Eye (tissue), 1 donor: ENCODE measurements at places on chromosomes 3 and 15.
A peak's percentile ranks its signal among the peaks of the same experiment; 100 is the strongest.

DNA sequence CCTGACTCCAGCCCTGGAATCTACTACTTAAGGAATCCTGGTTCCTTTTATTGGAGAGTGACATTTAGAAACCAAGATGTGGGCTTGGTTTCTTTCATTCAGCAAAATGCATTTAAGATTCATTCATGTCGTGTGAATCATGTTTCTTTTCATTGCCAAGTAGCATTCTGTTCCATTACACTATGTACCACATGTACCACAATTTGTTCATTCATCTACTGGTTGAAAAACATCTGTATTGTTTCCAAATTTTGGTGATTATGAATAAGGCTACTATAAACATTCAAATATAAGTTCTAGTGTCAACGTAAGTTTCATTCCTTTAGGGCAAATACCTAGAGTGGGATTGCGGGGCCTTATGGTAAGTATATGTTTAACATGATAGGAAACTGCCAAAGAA lies 264.2 kb downstream of the VPS13C start:
- no peak for DNase-seq

DNA sequence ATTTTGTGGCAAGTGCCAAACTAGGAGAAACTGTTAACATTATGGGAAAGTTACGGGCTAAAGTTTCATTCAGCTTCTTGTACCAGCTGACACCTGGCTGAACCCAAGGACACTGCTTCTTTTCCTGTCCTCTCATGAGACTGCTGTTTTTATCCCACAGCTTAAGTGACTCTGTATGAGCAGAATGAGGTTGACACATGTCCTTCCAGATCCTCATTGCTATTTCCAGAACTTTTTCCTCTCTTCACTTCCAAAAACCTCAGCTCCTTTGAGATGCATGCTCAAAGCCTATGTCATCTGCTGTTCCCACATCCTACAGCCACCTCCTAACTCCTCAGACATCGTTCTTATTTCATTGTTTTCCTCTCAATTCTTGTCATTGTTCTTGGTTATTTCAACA lies 183.6 kb downstream of the DCLK3 start:
- DNase-seq, result no peak

DNA sequence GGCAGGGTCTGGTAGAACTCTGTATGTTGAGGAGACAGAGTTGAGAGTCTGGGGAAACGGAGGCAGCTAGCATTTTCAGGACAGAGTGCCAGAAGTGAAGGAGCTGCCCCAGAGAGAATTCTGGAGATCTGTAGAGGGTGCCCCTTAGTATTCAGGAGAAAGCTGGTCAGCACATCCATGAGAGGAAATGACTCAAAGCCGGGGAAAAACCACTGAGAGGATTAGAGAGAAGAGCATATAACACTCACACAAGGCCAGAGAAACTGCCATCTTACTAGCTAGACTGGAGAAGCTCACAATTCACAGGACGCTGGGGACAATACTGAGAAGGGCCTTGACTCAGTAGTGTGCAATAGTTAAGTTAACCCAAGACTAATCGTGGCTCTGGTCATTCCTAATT lies 75.7 kb upstream of the DPPA4 start:
- DNase-seq, result no peak

DNA sequence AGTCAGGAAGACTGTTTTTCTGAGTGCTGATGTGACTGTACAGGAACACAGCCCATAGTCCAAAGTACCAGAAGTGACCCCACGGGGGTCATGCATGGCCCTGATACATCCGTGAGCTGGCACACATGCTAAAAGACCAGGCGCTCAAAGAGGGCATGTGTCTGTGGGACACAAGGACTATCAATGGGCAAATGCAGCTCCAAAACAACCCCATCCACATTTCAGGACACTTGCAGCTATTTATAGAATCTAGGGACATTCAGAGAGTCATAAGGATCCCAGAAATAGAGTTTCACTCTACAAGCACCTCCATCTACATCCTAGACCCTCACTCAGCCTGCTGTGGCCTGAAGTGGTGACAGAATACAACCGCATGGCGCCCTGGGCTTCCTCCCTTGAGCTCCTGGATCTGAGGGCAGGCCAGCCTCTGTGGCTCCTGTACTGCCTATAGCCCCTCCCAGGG lies 17.0 kb downstream of the SLC25A20 start:
- no peak for DNase-seq

GRCh38 chr3:145857956-145858355 lies 303.0 kb downstream of the PLOD2 start:
- DNase-seq, result no peak

DNA sequence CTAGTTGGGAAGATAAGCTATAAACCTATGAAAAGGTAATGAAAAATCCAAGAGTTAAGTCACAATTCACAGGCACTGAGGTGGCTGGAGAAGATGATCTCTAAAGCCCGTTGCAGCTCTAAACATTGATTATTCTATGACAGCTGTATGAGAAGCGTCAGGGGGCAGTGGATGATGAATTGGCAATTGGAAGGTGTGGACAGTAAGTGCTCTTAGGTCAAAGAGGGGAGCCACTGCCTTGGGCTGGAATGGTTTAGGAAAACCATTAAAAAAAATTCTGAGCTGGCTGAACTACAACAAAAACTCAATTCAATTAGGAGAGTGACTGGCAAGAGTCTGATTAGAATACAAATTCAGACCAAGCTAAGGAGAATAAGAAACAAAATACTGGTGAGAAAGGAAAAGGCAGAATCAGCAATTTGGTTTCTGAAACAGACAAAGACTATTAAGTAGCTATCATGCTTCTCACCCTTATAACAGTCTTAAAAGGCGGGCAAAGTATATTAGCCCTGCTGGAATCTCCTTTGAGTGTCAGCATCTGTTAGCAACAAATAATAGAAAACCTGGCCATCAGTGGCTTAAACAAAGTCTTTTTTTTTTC lies 8.8 kb upstream of the NMD3 start:
- DNase-seq, result peak; percentile 43

DNA sequence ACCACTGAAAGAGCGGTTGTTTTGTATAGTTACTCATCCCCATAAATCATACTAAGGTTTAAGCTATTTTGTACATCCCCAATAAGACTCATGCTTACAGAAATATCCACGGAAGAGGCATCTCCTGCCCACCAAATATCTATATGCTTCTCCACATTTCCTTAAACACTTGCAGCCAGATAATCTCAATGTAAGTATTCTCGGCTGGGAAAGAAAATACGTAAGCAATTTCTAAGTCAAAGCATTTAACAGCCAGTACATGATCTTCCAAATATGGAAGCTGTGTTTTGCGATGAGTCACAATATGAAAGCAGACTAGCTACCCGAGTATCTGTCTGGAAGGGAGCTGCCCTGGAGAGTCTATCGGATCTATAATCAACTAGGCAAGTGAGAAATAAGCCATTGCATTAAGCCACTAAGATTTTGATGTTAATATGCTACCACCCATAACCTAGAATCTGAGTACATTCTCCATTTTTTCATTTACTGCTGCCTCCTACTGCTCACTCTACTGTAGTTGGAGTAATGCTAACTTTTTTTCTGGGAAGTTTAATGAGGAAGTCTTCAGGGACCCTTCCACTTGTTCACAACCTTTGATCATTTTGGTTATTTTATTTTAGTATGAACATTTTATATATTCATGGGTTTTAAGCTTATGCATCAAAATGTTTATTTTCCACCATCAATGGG lies 26.9 kb upstream of the ZMAT3 start:
- DNase-seq, result no peak

DNA sequence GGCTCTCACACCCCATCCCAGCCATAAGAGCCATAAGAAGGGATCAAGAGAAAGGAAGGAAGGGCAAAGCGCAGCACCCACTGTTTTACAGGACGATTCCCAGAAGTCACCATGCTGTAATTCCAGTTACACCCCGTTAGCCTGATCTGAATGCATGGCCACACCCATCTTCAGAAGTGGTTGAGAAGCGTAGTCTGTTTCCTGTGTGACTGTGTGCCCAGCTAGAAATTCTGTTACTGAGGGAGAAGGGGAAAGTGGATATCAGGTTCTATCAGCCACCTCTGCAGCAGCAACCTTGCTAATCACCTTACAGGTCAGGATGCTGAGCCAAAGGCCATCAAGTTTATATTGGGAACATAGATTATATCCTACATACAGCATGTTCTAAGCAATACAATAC lies 260.0 kb downstream of the ABHD5 start:
- DNase-seq, result no peak

DNA sequence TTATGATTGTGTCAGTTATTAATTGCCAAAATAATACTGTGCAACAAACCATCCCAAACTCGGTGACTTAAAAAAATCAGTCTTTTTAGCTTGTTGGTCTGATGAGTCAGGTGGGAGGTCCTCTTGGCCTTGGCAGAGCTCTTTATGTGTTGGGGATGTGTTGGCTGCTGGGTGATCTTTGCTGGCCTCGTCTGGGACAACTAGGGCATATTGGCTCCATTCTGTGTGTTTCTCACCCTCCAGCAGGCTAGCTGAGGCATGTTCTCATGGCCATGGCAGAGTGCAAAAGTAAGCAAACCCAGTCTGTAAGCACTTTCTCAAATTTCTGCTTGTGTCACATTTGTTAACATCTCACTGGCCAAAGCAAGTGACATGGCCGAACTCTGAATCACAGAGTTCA lies 251.6 kb downstream of the RPLP1 start:
- no peak for DNase-seq

- DNase-seq, result no peak
Measured at GRCh38 chr15:27490867-27491595, 520.0 kb downstream of the GABRG3 start.

DNA sequence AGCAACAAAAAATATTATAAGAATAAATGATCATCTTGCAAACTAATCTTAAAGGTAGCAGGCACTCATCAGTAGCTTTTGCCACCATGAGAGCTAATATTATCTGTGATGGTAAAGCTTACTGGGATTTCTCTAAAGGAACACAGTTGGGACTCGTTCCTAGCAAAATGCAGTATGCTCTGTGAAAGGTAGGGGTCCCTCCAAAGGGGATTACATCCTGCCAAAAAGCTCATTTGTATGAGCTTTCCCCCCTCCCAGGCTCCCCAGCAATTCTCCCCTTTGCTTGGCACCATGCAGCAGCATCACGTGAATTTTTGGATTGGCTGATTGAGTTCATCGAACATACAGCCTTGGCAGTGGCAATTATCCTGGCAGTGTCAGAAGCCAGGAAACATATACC lies 361.0 kb upstream of the PLSCR5 start:
- no peak for DNase-seq

DNA sequence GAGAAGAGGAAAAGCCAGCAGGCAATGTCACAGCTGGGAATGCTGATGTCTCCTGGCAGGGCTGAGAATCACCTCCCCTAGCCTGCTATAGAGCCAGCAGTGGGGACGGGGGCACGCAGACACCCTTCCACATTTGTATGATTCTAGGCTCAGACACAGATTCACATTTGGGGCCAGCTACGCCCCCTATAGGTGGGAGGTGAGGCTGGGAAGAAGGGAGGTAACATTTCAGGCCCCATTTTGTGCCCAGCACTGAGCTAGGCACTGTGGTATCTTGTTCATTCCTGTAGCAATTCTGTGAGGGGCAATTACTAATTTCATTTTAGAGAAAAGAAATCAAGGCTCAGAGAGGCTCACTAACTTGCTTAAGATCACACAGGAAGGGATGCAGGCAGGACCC lies 15.9 kb upstream of the ACAD9 start:
- DNase-seq, result no peak

DNA sequence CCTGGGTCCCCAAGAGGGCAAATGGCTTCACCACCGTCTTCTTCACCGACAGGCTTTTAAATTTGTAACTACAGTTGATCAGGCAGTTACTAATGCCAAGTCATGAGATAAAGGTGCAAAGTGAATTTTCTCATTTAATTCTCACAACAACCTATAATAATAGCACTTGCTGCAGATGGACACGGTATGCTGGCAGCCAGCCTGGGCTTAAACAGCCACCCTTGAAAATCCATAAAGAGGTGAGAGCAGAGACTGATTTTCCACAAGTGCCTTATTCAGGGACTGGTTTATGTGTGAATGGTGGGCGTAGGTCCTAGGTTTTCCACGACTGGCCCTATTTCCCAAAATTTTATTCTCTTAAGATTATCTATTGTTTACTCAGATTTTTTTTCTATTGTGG lies 117.8 kb downstream of the RAB11A start:
- no peak for DNase-seq

GRCh38 chr3:79906106-79906505 lies 138.3 kb upstream of the ROBO1 start:
- DNase-seq, result no peak

DNA sequence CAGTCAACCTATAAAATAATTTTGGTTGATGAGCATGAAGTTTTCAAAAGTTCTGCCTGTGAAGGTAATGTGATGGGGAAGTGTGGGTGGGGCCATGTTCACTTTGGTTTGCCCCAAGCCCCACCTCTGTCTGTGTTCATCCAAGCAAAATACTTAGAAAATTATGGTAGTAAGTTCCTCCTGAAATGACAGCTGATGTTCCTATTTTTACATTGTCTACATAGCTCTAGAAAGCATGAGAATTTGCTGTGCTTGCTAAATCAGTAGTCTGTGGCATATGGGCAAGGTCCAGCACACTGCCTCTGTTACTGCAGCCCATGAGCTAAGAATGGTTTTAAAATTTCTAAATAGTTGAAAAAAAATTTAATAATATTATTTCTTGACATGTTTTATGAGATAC lies 21.9 kb upstream of the CP start:
- DNase-seq, result no peak

DNA sequence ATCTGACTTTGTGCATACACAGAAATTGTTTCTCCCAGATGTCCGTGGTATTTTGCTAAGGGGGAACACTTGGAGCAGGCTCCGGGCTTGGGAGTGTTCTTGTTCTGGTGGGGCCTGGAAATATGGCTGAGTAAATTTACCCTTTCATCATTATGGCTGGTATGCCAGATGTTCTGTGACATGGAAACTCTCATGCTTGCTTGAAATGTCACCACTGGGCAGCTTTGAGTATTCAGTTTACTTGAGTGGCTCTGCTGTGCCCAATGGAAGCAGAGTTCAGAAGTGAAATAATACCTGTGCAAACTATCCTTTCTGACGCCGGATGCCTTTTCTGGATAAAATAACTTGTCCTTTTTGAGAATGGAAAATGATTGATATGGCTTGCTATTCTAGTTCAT lies 283.6 kb upstream of the TPM1 start:
- no peak for DNase-seq

DNA sequence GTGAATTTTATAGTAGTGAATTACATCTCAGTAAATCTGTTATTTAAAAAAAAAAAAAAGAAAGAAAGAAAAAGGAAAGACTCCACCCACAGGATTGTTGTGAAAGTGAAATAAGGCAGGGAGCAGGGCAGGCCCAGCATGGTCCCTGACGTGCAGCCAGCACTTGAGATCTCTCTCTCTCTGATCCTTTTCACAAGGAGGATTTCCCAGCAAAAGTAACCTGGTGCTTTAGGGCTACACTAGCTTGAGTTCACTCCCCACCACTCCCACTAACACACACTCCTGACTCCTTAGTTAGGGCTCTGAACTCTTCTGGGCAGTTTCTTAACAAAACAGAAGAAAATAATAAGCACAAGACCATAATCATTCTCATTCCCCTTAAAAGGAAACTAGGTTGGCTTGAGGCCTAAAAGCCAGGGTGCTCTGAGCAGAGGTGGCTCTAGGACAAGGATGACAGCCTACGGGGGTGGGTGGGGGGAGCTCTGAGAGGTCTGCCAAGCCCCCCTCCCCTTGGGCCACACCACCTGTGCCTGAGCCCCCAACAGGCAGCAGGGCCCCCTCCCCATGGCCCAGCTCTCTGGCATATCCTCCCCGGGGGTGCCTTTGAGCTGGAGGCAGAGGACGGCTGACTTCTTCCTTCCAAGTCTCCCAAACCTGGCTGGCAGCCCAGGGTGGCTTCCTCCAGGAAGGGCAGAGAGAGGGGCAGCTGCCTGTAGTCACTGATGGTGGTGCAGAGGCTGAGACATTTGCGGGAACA lies 856 bp downstream of the TMEM40 start:
- DNase-seq, result peak; percentile 21
